H7 (cell line): ENCODE measurements at places on chromosomes 3 and 15. TPM values are rescaled to one million over a fixed set of nuclear protein-coding genes. Genes with fewer than 3 reads are reported as not detected.

Gene SCAP
- 104 and 112 TPM in 2 replicates for total RNA-seq

Gene SEMA3B
- total RNA-seq = 2.8 and 4.4 TPM in 2 replicates

Gene C3orf62
- 0.80 and 1.3 TPM in 2 replicates for total RNA-seq

Gene SEMA5B
- 16.4 and 22.4 TPM in 2 replicates for total RNA-seq

Gene TM6SF1
- 0.62 and 0.63 TPM in 2 replicates for total RNA-seq

Gene NR2E3
- total RNA-seq = 0.14 and 0.33 TPM in 2 replicates

Gene CMTM6
- total RNA-seq = 48.2 and 53.9 TPM in 2 replicates

Gene EPB42
- total RNA-seq = not detected in 2 replicates

Gene TGM4
- 0.11 TPM in 1 of 2 replicates, not detected in the other for total RNA-seq

Gene SLC51B
- total RNA-seq = not detected in 2 replicates

Gene UNC13C
- 0.03 TPM in 1 of 2 replicates, not detected in the other for total RNA-seq

Gene TMEM212
- not detected in 2 replicates for total RNA-seq

GRCh38 chr3:111412656-111413055 lies 129.3 kb upstream of the CD96 start:
- DNase-seq = no peak

DNA sequence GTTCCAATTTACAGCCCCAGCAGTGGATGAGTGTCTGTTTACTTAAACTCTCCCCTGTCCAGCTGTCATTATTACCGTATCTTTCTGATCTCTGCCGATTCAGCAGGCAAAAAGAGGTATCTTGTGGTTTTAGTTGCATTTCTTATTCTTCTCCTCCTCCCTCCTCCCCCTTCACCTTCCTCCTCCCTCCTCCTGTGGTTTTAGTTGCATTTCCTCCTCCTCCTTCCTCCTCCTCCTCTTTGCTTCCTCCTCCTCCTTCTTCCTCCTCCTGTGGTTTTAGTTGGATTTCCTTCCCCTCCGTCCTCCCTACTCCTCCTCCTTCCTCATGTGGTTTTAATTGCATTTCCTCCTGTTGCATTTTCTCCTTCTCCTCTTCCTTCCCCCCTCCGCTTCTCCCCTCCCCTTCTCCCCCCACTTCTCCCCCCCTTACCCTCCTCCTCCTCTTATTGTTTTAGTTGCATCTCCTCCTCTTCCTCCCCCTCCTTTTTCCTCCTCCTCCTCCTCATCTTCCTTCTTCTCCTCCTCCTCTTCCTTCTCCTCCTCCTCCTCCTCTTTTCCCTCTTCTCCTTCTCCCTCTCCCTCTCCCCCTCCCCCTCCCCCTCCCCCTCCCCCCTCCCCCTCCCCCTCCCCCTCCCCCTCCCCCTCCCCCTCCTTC lies 25.3 kb upstream of the VPS33B start:
- DNase-seq = no peak

GRCh38 chr3:10189557-10190354 lies 25.0 kb downstream of the IRAK2 start:
- DNase-seq = no peak

- no peak for DNase-seq
Measured at GRCh38 chr15:82140886-82141285, 95.1 kb upstream of the MEX3B start.

- DNase-seq = peak; percentile 28
Measured at GRCh38 chr15:101528108-101528916, 38.8 kb upstream of the PCSK6 start.

- DNase-seq = no peak
Measured at GRCh38 chr3:90080988-90081387, 973.6 kb downstream of the EPHA3 start.

GRCh38 chr3:185335799-185336198 lies 27.1 kb upstream of the MAP3K13 start:
- no peak for DNase-seq

DNA sequence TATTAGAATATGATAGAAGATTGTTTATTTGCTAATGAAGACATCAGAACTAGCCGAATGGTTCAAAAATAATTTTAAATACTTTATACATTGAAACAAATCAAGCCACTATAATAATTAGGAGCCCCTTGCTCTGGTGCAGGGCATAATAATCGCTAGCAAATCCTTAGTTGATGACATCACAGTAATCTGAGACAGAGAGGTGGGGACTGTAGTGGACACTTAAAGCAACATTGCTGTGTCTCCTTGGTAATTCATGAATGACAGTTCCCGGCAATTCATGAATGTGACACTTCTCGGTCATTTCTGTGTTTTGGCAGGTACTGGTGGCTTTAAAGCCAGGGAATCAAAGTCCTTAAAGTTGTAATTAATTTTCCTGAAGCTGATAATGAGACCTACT lies 114.3 kb downstream of the PPM1L start:
- peak; percentile 4 for DNase-seq

GRCh38 chr15:63348392-63348791 lies 33.3 kb downstream of the CA12 start:
- DNase-seq = no peak

DNA sequence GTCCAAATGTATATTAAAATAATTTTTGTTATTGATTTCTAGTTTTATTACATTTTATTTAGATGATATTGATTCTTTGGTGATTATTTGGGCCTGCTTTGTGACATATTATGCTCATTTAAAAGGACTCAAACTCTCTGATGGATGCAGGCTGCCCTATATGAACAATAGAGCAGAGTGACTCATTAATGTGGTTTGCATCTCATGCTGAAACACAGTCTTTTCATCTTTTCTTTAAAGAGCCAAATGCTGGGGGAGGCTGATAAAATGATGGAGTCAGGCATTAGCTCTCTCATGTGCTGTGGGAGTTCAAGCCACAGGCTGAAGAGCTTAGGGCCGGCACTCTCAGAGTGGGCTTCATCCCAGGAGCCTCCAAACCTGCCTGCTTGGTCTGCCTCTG lies 7.2 kb downstream of the PLA1A start:
- no peak for DNase-seq

- no peak for DNase-seq
Measured at GRCh38 chr3:136343873-136344555, 93.9 kb downstream of the PCCB start.

DNA sequence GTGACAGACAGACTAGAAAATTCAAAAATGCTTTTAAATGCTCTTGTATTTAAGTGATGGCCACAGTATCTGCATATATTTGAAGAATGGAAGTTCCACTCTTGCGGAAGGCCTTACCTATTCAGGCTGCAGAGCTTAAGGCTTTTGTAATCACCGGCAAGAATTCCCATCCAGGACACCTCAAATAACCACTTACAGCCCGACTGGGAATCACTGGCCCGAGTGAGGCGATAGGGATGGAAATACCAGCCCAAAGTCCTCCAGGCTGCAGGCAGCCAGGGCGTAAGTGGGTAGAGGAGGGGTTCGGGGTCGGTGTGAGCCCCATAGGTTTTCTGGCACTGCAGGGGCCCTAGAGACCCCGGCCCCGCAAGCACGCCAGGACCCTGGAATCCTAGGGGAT lies 9.5 kb downstream of the CMTM7 start:
- DNase-seq = no peak

- DNase-seq = no peak
Measured at GRCh38 chr3:18370672-18371071, 54.5 kb downstream of the SATB1 start.

DNA sequence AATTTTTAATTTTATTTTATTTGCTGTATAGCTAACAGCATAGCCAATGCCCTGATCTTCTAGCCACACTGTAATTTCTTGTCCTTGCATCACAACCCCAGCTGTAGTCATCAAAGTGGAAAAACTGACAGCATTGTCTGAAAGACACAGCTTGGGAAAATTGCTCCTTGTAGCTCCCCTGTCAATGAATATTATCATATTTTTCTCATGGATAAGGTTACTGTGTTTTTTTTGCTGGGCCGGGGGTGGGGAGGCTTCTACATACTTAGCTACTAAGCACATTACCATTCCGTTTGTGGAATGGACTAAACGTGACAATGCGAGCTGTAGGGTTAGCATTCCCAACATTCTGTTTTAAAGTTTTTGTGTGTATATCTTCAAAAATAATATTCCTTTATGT lies 381.3 kb downstream of the TIGIT start:
- DNase-seq = no peak

DNA sequence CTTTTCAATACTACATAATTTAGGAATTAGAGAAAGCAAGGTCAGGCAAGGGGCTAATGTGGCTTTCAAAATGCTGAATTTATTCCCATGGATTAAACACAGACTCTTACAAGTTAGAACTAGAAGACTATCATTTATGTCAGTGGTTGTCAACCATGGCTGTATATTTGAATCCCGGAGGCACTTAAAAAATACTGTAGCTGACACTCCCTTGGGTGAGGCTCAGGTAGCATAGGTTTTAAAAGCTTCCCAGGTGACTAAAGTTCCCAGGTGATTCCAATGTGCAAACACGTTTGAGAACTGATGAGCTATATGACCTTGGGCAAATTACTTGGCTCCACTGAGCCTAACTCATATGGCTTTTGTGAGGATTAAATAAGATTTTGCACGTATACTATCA lies 29.6 kb downstream of the AAGAB start:
- DNase-seq = no peak

DNA sequence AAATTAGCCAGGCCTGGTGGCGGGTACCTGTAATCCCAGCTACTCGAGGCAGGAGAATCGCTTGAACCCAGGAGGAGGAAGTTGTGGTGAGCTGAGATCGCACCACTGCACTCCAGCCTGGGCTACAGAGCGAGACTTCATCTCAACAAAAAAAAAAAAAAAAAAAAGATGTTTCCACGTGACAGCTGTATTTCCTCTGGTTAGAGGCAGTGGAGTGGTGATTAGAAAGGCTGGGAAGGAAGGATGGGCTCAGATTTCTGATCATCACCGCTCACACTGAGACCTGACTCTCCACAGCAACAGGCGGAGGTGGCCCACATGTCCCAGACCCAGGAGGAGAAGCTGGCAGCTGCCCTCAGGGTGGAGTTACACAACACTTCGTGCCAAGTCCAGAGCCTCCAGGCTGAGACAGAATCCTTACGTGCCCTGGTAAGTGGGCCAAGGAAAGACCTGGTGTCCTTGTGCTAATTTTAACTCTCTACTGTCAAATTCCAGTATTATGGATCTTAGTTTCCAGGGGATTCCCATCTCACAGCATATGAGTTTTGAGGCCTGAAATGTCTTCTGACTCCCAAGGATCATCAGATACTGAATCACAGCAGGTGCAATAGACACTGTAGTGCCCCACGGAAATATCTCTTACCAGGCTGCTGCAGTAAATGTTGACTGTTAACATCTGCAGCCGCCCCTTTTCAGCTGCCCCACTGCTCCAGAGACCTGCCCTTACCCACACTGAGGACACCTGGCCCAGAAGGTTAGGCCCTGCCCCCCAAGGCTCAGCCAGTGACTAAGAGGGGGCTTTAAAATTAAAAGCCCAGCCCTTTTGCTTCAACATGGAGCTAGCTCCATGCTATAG lies 66.9 kb downstream of the BFSP2 start:
- DNase-seq = no peak

GRCh38 chr3:48548729-48549705 lies 7.6 kb downstream of the PFKFB4 start:
- DNase-seq = peak; percentile 91

- no peak for DNase-seq
Measured at GRCh38 chr3:46959161-46959511, 17.4 kb downstream of the CCDC12 start.

DNA sequence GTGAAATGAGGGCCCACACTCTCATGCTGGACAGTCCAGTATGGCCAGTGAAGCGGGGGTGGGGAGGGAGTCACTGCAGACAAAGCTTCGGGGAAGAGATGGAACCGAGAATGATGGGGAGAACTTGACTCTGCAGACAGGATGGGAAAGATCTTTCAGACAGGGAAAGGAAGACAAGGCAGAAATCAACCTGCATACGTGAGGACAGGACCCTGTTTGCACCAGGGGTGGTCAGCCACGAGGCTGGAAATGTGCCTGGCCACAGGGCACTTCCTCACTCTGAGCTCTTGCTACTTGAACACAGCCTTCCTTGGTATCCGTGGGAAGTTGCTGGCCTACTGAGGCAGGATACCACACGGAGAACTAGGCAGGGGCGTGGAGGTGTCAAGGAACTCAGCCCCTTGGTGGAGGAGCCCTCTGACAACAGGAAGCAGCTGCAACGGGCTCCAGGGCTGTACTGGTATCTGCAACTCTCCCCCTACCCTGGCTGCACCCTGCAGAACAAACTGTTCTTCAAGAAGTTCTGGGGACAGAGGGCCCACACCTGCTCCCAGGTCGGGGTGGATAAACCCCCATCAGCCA lies 9.3 kb upstream of the SRP14 start:
- no peak for DNase-seq

GRCh38 chr15:38692789-38693062 lies 128.1 kb upstream of the RASGRP1 start:
- no peak for DNase-seq

DNA sequence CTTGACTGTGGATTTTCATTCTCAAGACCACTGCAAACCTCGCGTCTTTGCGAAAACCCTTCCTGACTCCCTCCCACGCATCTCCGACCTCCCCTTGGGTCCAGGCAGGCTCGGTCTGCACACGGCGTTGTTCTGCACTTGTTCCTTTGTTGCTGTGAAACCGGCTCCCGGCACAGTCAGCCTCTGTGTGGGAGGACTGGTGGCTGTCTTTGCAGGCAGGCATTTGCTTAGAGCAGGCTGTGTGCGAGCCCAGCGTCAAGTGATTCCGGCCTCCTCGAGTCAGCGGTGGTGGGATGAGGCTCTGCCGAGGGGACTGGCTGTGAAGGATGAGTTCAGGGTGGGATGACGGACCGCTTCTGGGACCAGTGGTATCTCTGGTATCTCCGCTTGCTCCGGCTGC lies 102.6 kb upstream of the ROPN1 start:
- DNase-seq = no peak

GRCh38 chr3:11546657-11547302 lies 96.9 kb downstream of the VGLL4 start:
- peak; percentile 39 for DNase-seq

- DNase-seq = peak; percentile 54
Measured at GRCh38 chr3:65466300-65466988, 572.3 kb downstream of the MAGI1 start.

DNA sequence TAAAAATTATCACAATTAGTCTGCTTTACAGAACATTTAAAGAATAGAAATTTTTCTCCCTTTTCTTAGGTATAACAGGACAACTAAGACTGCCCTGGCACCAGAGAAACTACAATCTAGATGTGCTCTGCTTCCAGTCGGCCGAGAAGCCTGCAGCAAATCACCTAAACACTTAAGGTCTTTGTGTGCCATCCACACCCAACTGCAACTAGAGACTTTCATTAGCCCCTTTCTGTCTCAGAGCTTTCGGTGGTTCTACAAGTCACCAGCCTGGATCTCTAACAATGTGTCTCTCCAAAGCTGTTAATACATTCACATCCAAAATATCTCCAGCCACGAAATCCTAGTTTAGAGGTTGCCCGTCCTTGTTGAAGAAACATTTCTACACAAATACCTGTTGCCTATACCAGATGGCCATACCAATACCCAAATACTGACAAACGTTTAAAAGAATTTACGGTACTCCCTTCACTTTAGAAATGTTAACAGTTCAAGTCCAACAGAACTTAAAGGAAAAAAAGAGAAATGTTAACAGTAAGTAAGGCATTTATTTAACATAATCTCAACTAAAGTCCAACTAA lies 6.7 kb downstream of the PRC1 start:
- no peak for DNase-seq
